DND-41 (cell line): ENCODE measurements at places on chromosomes 1 and 21.

DNA sequence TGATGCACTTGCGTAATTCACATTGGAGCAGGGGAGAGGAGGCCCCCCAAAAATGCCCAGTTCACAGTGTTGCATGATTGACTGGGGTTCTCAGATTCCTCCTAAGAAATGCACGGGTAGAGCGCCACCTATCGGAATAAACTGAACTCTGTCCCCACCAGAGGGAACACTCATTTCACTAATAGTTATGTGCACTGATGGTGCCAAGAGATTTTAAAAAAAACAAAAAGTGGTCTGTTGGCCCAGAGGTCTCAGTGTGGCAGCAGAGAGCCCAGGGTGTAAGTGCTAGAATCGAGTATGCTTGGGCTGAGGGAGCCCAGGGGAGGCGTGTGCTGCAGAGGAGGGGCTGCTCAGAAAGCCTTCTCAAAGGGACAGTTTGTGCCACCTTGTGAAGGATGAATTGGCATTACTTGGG, 6.9 kb downstream of the PINK1 start:
- no peaks in the 10 kb centered on the region for H3K27me3 ChIP-seq
- peak; percentile 57 for DNase-seq
- no peak overlapping the region for H3K27ac ChIP-seq
- no peaks in the 10 kb centered on the region for H3K4me1 ChIP-seq

DNA sequence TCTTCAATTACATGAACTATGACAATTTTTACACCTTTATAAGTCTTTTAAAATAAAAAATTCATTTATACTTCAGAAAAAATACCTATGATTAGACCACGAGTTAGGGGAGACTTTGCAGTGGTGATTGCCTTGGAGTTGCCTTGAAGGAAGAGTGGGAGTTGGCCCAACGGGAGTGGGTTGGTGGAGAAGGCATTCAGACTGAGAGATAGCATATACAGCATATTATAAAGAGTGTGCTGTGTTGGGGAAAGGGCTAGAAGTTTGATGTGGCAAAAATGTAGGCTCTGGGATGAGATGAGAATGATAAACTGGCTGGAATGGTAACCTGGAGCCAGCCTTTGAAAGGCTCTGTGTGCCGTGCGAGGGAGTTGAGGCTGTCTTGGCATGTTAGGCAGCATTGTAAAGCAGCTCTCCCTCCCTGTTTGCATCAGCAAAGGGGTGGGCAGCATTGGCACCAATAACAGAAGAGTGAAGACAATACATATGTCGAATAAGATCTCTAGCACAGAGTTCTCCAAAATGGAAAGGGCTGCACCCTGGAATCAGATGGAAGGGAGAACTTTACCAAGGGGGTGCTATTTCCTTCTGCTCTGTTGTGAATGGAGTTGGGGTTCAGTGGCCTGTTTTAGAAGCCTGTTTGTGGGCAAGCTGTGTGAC, 24.4 kb downstream of the MPZL1 start:
- peaks cover 3% of the 10 kb centered on the region; the same call in 1 of the 2 replicates for H3K36me3 ChIP-seq
- no peaks in the 10 kb centered on the region for H3K27me3 ChIP-seq
- H3K4me1 ChIP-seq: no peaks in the 10 kb centered on the region

DNA sequence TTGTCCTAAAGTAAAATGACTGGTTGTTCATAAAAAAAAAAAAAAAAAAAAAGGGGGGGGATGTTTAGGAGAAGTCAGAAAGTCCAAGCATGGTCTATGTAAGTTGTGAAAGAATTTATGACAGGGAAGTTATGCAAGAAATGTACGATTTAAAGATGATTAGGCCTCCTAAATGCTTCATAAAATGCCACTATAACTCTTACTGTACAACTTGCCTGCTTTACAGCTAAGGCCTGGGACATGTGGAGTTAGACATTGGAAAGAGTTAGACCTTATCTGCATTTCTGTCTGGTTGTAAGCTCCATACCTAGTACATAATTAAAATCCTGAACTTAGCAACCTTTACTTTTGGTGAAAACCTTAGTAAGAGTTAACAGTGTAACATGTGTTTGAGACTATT, 150.0 kb downstream of the TPR start:
- H3K27me3 ChIP-seq: no peaks in the 10 kb centered on the region
- no peak overlapping the region for H3K4me3 ChIP-seq
- H3K36me3 ChIP-seq: no peaks in the 10 kb centered on the region
- no peak overlapping the region for H3K27ac ChIP-seq
- H3K4me1 ChIP-seq: no peaks in the 10 kb centered on the region

- H3K4me1 ChIP-seq: no peaks in the 10 kb centered on the region
- H3K4me3 ChIP-seq: no peak overlapping the region
- H3K27me3 ChIP-seq: no peaks in the 10 kb centered on the region
- peaks cover 36% of the 10 kb centered on the region for H3K36me3 ChIP-seq
- no peak for DNase-seq
- no peak overlapping the region for H3K27ac ChIP-seq
These were observed 41.6 kb downstream of the PCNX2 start for GRCh38 chr1:233253832-233254331.

GRCh38 chr1:93692026-93692425, 10.4 kb upstream of the BCAR3 start:
- H3K4me1 ChIP-seq: no peaks in the 10 kb centered on the region
- H3K27me3 ChIP-seq: no peaks in the 10 kb centered on the region
- no peaks in the 10 kb centered on the region for H3K36me3 ChIP-seq
- peak; percentile 32 for DNase-seq
- H3K27ac ChIP-seq: no peak overlapping the region
- H3K4me3 ChIP-seq: no peak overlapping the region

DNA sequence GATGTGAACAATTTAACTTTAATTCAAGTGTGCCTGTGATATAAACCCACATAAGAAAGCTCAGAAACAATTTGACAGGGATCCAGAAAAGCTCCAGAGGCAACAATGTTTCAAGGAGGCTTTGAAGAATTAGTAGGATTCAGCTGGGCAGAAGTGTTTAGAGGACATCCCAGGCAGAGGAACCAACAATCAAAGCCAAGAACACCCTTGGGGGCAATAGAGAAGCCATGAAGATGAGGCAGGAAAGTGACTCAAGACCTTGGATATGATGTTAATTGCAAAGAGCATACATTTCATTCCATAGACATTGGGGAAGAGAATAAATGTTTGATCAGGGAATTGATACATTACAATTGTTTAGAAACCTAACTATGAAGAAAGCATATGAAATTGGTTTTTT, 280.3 kb downstream of the LTN1 start:
- no peak for DNase-seq
- H3K4me3 ChIP-seq: no peak overlapping the region
- no peaks in the 10 kb centered on the region for H3K27me3 ChIP-seq
- no peaks in the 10 kb centered on the region for H3K36me3 ChIP-seq
- no peaks in the 10 kb centered on the region for H3K4me1 ChIP-seq
- no peak overlapping the region for H3K27ac ChIP-seq

DNA sequence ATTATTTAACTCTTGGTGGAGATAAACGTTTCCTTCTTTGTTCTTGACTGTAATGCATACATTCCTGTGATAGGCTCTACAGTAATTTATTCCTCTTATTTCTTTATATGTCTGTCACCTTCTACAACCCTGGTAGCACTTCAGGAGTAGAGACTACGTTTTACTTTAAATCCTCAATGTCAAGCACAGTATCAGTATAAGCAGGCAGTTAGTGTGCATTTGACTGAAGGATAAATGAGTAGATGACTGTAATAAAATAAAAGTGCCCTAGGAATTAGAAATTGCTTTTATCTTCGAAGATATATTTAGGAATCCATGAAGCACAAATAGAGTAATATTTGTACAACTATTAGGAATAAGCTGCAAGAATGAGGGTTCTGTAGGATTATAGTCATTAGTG, 599.6 kb upstream of the PRMT6 start:
- no peak for DNase-seq
- no peaks in the 10 kb centered on the region for H3K27me3 ChIP-seq

GRCh38 chr1:192973988-192974387, 85.2 kb downstream of the UCHL5 start:
- H3K27me3 ChIP-seq: no peaks in the 10 kb centered on the region
- H3K36me3 ChIP-seq: no peaks in the 10 kb centered on the region
- no peak overlapping the region for H3K4me3 ChIP-seq
- DNase-seq: no peak

GRCh38 chr1:19846338-19846737, 31.3 kb upstream of the RNF186 start:
- no peaks in the 10 kb centered on the region for H3K4me1 ChIP-seq
- no peak overlapping the region for H3K27ac ChIP-seq
- peaks cover 10% of the 10 kb centered on the region for H3K27me3 ChIP-seq

- H3K36me3 ChIP-seq: no peaks in the 10 kb centered on the region
- no peak overlapping the region for H3K27ac ChIP-seq
- H3K4me1 ChIP-seq: no peaks in the 10 kb centered on the region
- no peak for DNase-seq
- H3K4me3 ChIP-seq: no peak overlapping the region
These were observed 1.5 kb downstream of the RGS7 start for GRCh38 chr1:241355311-241356010.

GRCh38 chr1:237482777-237483176, 407.9 kb downstream of the ZP4 start:
- DNase-seq: no peak
- no peak overlapping the region for H3K27ac ChIP-seq
- no peaks in the 10 kb centered on the region for H3K4me1 ChIP-seq
- no peak overlapping the region for H3K4me3 ChIP-seq
- no peaks in the 10 kb centered on the region for H3K27me3 ChIP-seq
- no peaks in the 10 kb centered on the region for H3K36me3 ChIP-seq

GRCh38 chr1:27150183-27150582, 4.7 kb downstream of the SLC9A1 start:
- H3K4me1 ChIP-seq: peaks cover 35% of the 10 kb centered on the region
- no peak overlapping the region for H3K4me3 ChIP-seq
- H3K36me3 ChIP-seq: peaks cover 2% of the 10 kb centered on the region; the same call in 1 of the 2 replicates
- DNase-seq: no peak

DNA sequence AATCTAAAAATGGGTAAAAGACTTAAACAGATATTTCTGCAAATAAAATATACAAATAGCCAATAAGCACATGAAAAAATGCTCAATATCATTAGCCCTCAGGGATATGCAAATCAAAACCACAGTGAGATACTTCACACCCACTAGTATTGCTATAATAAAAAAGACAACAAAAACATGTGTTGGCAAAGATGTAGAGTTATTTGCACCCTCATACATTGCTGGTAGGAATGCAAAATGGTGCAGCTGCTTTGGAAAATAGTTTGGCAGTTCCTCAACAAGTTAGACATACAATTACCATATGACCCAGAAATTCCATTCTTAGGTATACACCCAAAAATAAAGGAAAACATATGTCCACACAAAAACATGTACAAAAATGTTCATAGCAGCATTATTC, 30.2 kb downstream of the ZZZ3 start:
- no peaks in the 10 kb centered on the region for H3K4me1 ChIP-seq
- H3K27ac ChIP-seq: no peak overlapping the region
- H3K27me3 ChIP-seq: no peaks in the 10 kb centered on the region

DNA sequence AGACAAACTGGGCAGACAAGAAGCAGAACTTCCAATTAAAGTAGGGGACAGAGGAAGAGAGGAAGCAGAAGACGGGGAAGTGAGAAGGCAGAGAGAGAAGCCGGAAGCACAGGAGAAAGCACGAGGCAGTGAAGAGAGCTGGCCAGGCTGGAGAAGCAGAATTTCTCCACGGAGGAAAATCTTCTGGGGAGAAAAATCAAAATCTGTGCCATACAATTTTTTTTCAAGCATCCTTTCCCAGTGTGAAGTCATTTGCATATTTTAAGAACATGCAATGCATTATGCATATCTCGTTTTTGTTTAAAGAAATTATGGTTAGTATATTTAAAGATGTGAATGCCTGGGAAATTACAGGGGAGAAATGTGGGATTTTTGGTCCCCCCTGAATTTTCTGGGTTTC, 7.3 kb upstream of the CAMK2N1 start:
- peaks cover 13% of the 10 kb centered on the region for H3K27me3 ChIP-seq
- H3K36me3 ChIP-seq: no peaks in the 10 kb centered on the region
- no peak overlapping the region for H3K27ac ChIP-seq
- DNase-seq: no peak
- 0 out of 2 replicates have a peak, but pooled peaks cover 4% of the 10 kb centered on the region for H3K4me1 ChIP-seq
- no peak overlapping the region for H3K4me3 ChIP-seq

- no peak for DNase-seq
- H3K36me3 ChIP-seq: no peaks in the 10 kb centered on the region
- H3K27ac ChIP-seq: no peak overlapping the region
- no peak overlapping the region for H3K4me3 ChIP-seq
These were observed 412.8 kb upstream of the LYPLAL1 start for GRCh38 chr1:218760601-218761570.

- no peak overlapping the region for H3K4me3 ChIP-seq
- no peaks in the 10 kb centered on the region for H3K36me3 ChIP-seq
- H3K27me3 ChIP-seq: no peaks in the 10 kb centered on the region
- no peak for DNase-seq
- no peak overlapping the region for H3K27ac ChIP-seq
- H3K4me1 ChIP-seq: no peaks in the 10 kb centered on the region
These were observed 206.6 kb downstream of the PBX1 start for GRCh38 chr1:164765557-164765956.

DNA sequence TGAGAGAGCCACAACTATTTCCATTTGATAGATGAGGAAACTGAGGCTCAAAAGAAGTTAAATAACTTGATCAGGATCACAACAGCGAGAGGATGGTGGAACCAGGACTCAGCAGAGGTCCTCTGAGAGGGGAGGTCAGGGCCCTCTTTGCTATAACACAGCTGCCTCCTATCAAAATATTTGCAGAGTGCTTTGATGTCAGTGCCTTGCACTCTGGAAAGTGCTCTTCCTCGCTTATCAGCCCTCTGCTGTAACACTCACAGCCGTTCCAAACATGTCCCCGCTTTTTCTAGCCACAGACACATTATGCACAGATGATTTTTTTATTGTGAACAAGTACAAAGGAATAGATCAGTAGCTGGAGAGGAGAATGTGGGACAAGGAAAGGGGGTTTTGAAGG, 71.8 kb upstream of the ARHGAP29 start:
- no peak overlapping the region for H3K4me3 ChIP-seq
- H3K4me1 ChIP-seq: no peaks in the 10 kb centered on the region
- H3K27me3 ChIP-seq: no peaks in the 10 kb centered on the region
- no peak overlapping the region for H3K27ac ChIP-seq
- no peak for DNase-seq

DNA sequence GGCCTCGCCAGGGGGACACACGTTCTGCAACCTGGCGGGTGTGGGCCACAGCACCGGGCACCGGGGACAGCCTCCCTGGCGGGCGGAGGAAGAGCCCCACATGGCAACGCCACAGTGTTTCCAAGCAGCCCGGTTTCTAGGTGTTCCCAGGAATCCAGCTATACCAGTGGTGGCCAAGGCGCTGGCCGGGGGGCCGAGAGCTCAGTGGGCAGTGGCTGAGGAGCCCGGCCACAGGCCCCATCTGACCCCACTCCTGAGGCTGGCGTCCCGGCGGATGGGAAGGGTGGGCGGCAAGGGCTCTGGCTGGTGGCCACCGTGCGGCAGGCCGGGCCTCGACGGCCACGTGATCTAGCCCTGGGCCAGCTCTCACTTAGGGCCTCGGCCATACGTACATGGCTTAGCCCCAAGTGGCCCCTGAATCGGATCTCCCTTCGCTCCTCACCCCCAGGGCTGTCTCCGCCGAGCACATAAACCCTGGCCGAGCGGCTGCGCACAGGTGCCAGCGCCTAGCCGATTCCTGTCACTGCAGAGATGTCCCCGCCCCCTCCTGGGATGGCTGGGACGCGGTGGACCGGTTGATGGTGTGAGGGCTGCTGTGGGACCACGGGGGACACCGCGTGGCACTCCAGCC, 68.7 kb downstream of the MORN1 start:
- H3K36me3 ChIP-seq: no peaks in the 10 kb centered on the region
- H3K27me3 ChIP-seq: no peaks in the 10 kb centered on the region
- peaks cover 33% of the 10 kb centered on the region for H3K4me1 ChIP-seq
- no peak overlapping the region for H3K27ac ChIP-seq

- no peaks in the 10 kb centered on the region for H3K27me3 ChIP-seq
- H3K27ac ChIP-seq: peak overlapping the region; percentile 98
- peak; percentile 85 for DNase-seq
- H3K4me1 ChIP-seq: peaks cover 47% of the 10 kb centered on the region
- peaks cover 37% of the 10 kb centered on the region for H3K36me3 ChIP-seq
These were observed 630 bp downstream of the MTF2 start for GRCh38 chr1:93079685-93080141.
